ENCODE measurements at places on chromosomes 1 and 21.

DNA sequence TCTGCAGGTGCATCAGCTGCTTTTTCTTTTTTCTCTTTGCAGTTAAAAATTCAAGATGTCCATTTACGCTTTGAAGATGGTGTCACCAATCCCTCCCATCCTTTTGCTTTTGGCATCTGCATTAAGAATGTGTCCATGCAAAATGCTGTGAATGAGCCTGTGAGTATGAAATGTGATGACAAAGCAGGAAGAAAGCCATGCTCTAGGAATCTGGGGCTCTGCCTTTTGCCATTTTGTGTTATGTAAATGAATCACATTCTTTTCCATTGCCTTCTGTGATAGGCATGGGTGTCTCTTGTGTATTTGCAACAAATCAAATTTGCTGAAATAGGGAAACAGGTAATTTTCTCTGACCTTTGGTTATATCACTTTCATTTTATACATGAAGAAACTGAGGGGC lies 19.4 kb downstream of the VPS13D start:
- DNase-seq = no peak

GRCh38 chr1:244603498-244603897 lies 49.4 kb upstream of the DESI2 start:
- no peak for DNase-seq

- DNase-seq = no peak
Observed at GRCh38 chr1:53392460-53392859, 64.6 kb upstream of the LRP8 start.

- no peak for DNase-seq
Observed at GRCh38 chr1:201488830-201489589, 17.9 kb downstream of the CSRP1 start.

- no peak for DNase-seq
Observed at GRCh38 chr1:89780721-89781120, 40.1 kb upstream of the LRRC8D start.

DNA sequence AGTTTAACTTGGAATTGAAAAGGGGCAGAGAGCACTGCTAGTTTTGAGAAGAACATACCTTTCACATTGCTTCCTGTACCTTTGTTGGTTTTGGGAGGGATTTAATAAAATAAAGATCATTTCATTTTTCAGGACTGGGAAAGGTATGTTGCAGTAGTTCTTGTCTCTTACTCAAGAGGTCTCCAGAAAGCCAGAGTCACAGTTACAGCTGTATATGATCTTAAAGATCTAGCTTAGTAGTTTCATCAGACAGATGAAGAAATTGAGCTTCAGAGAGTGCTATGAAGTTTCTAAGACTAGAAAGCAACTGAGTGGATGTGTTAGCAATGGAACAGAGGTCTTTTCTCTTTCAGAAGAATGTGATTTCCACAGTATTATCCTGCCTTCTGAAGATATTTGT lies 1.0 kb downstream of the OR10K2 start:
- DNase-seq = no peak

DNA sequence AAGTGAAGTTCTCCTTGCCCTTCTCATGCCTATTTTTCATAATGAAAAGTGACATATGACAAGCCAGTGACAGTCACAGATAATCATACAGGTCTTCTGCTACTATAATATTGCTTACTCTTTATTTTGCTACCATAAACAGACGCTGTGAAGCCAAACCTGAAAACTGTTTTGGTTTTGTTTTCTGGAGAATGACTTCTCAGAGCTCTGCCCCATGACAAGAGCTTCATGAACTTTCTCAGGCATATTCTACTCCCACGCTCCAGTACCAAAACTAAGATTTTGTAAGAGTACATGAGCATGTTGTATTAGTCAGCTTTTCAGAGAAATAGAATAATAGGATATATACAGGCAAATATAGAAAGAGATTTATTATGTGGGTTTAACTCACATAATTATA lies 64.3 kb upstream of the VTCN1 start:
- no peak for DNase-seq

- DNase-seq = no peak
Observed at GRCh38 chr1:221734187-221734586, 7.7 kb downstream of the DUSP10 start.

DNA sequence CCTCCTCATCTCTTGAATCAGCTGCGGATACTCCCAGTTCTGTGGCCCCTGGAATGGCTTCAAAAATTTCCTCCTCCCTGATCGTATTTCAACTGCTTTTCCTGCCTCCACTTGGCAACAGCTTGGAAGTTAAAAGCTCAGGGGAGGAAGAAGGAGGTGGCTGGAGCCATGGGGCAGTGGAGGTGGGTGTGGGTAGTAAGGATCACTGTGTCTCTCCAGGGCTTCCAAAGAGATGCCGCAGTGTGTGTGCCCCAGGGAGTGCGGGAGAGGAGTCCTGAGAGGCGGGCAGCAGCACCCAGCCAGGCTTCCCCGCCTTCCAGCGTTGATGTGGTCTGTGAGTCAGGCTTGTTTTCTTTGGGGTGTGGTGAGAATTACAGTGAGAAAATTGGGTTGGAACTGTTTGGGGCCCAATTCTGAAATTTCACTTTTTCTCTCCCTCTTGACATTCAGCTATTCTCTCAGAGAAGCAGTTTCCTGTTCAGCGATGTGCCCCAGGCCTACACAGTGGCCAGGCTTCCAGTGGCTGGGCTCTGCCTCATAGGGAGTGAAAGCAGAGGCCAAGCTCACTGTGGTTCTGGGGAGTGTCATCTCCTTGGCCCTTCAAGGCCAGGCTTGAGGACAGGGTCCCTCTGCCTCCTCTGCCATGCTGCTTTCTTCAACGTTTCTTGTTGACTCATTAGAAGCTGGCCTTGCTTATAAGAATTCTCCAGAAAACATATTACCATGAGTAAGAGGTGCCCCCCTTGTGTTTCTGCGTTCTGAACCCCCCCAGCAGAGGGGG lies 69.0 kb downstream of the PGM1 start:
- DNase-seq = no peak

- DNase-seq = no peak
Observed at GRCh38 chr1:186202271-186202764, 172.7 kb downstream of the TPR start.

- no peak for DNase-seq
Observed at GRCh38 chr1:198254948-198255347, 98.2 kb downstream of the NEK7 start.
